ENCODE measurements at places on chromosomes 2 and 18.

DNA sequence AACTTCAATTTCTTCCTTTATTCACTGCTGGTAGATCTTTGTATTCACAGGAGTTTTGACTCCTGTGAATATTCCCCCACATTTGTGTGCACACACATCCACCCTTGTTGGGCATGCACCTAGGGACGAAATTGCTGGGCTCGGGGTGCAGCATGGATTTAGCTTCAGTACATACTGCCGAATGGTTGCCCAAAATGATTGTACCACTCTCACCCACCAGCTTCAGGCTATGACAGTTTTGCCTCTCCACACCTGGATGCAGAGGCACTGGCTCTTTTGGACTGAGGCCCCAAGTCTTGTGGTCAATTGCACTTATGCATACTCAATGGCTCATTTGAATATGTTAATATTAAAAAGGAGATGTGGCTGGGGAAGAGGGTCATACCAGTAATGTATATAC is 65.1 kb upstream of the ODC1 start:
- DNase-seq, result no peak

DNA sequence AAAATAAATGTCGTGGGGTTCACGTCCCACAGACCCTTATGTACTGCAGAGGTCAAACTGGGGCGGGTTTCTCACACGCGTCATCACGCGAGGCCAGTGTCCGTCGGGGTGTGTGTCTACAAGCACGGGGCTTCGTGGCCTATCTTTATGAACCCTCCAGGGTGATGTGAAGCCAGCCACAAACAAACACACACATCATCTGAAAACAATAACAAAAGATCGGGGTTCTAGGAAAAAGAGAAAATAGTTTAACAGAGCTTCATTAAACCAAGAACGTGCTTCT is 23.3 kb downstream of the LDLRAD4 start:
- no peak for DNase-seq

DNA sequence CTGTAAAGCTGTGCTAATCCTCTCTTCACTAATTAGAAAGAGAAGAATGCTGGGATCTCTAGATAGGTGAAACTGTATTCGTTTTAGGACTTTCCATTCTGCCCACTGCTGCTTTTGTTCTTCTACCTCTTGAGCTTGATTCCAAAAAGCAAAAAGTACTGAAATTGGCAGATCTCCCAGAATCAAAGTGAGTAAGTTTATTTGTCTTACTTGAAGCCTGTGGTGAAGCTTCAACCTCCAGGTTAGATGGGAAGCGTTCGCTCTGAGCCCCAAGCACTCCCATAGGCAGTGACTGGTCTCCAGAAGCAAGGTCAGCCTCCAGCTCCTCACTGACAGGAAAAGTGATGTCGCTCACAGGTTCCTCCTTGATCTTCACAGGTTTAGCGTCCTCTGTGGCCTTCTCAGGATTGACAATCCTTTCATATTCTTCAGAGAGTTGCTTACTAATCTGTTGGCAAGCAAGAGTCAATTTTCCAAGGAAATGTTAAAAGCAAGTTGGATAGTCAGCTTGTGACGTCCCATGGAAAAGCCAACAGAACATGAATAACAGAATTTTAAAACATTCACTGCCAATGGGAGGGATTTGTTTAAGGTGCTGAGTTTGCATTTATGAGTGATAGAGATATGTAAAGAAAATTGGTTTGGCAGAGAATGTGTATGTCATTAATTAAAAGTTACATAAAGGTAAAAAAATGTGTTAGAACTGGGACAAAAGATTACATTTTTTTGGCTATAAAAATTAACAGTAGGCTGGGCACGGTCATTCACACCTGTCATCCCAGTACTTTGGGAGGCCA is 8.1 kb downstream of the SUPT7L start:
- peak; percentile 6 for DNase-seq

- peak; percentile 65 for DNase-seq
Measured at GRCh38 chr2:179410552-179411356, 146.1 kb upstream of the SESTD1 start.

DNA sequence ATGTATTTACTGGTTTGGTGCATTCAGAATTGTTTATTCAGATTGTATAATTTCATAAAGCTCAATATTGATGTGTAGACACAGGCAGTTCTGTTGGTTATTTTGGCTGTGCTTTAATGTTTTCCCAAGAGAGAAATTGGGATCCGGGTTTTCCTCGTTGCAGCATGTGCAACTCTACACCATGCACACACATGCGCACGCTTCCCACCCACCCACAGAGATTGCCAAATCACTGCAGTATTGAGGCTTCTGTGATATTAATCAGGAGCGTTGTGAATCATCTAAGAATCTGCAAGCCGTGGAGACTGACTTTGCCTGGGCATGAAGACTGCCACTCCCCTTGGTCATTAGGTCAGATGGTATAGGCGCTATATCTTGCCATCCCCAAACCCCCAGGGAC is 571.5 kb downstream of the SLC4A3 start:
- peak; percentile 79 for DNase-seq

GRCh38 chr2:177254433-177255226 is 9.9 kb downstream of the NFE2L2 start:
- DNase-seq, result peak; percentile 60

GRCh38 chr2:10494351-10495066 is 46.4 kb upstream of the ODC1 start:
- DNase-seq, result no peak

GRCh38 chr18:68436485-68436884 is 278.4 kb downstream of the TMX3 start:
- no peak for DNase-seq

- no peak for DNase-seq
Measured at GRCh38 chr18:27312153-27312552, 127.0 kb upstream of the CHST9 start.

DNA sequence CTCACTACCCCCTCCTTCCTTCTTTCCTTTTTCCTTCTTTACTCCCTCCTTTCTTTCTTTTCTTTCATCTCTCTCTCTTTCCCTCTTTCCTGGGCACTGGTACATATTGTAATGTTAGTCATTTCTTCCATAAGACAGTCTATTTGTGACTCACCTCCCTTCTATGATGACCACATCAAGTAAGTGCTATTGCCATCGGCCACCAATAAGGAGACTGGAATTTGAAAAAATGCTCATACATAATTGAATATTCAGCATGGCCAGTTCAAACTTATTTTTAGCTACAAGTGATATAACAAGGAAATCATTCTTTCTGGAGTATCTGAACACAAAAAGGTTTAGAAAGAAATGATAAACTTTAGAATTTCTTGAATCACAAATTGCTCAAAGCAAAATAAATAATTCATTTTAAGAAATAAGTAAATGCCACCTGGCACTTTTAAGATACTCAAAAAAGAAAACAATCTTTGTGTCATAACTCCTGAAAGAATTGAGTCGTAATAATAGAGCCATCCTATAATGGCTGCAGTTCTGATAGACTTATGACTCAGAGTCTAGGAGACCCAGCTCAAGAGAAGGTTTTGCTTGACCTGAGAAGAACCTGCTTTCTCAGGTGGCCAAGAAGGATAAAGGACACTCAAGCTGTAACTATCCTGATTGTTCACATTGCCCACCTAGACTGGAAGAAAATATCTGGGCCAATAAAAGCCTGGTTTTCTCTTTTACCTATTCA is 51.6 kb upstream of the CCBE1 start:
- peak; percentile 96 for DNase-seq

DNA sequence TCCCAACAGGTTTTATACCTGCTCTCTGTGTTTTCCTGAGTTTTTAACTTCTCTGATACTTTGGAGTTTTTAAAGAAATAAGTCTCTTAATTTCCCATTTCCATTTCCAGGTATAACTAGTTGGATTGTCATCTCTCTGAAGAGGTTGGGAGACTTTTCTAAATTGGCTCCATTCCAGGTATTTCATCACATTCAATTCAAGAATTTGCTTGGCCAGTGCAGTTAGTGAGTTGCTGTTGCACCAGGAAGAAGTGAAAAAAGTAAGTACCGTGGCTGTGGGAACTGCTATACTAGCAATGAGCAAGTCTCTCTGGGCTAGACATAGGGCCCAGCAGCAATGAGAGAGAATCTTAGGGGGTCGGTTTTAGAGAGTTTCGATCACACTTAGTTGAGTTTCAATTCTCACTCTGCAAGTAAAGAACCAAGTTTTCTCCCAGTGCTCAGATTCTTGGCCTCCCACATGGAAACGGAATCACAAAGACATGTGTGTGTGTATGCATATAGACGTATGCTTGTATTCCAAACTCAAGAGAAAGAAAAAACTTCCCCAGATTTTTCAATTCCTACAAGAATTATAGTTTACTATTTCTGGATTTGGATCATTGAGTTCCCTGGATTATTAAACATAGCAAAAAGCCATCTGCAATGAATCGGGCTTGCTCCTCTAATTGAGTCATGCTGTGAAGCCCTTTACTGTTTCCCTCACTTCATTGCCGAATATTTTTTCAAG is 894.4 kb downstream of the BCL11A start:
- DNase-seq, result no peak
